ENCODE measurements at places on chromosomes 3 and 15. TPM values are rescaled to one million over a fixed set of nuclear protein-coding genes. Genes with fewer than 3 reads are reported as not detected.

DNA sequence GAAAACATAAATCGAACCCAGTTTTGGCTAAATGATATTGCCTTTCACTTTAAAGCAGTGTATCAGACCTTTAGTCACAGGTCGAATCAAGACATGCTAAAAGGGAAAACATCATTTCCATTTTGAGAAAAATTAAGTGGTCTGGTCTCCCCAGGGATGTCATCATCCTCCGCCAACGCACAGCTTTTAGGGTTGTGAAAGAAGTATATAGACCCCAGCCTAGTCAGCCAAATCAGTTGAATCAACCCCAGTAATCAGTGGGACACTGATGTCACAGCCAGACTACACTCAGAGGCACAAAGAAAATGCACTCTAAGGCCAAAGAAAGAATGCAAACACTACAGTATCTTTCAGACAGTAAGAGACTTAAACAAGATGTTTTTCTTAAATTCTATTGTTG is 187.4 kb downstream of the ZIC4 start:
- DNase-seq = no peak

GRCh38 chr3:105505170-105505569 is 138.5 kb downstream of the ALCAM start:
- no peak for DNase-seq

GRCh38 chr3:12892840-12893189 is 51.5 kb upstream of the RPL32 start:
- no peak for DNase-seq

DNA sequence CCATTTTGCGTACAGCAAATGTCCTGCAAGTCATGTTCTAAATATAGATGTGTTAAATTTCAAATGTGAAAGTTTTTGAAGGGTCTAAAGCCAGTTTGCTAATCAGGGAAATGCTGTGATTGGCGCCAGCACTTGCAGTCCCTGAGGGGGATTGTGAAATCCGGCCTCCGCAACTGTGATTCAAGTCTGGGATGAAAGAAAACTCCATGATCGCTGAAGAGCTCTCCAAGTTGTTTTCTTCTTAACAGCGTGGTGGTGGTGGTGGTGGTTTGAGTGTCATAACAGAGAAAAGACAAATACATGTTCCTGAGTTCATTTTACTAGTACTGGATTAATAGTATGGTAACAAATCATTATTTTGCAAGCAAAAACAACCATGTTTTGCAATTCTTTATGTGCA is 51.8 kb downstream of the MITF start:
- no peak for DNase-seq

DNA sequence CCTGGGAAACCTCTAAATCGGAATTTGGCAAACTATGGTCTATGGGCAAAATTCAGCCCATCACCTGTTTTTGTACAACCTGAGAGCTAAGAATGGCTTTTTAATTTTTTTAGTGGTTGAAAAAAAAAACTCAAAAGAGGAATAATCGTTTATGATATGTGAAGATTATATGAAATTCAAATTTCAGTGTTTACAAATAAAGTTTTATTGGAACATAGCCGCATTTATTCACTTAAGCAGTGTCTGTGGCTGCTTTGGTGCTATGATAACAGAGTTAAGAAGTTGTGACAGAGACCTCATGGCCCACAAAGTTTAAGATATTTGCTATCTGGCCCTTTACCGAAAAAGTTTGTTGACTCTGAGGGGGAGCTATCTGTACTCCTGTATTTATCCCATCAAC is 36.4 kb upstream of the LACTB start:
- DNase-seq = no peak

GRCh38 chr3:20077068-20077467 is 36.8 kb downstream of the KAT2B start:
- no peak for DNase-seq

DNA sequence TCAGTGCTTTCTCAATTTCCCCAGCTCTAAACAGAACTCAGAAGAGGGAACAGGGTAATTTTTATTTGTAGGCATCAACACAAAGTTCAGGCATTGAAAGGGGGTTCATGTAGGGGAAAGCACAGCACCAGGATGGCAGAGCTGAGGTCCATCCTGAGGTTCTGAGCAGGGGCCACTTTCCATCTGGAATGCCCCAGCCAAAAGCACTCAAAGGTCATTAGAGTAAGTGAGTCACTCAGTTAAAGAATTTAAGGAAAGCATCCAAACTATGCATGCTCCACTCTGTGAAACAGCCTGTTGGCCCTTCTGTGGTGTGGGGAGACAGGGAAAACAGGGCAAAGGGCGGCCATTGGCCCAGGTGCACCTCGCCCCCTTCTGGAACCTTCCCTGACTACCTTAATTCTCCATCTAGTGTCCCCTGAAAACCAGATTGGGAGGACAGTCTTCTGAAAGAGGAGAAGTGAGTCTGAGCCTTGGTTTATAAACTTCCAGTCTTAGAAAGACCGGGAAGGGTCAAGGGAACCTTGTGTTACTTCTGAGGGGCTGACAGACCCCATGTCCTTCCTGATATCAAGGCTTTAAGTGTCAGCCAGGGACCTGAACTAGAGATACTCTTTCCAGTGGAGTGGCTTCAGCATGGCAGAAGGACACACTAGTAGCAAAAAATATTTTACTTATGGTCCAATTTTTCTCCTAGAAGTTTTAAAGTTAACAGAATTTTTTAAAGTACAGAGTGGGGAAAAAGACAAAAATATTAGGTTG is 133.3 kb downstream of the MYLK start:
- no peak for DNase-seq

- DNase-seq = no peak
These were observed 53.7 kb downstream of the DLG1 start for GRCh38 chr3:197244751-197245150.

DNA sequence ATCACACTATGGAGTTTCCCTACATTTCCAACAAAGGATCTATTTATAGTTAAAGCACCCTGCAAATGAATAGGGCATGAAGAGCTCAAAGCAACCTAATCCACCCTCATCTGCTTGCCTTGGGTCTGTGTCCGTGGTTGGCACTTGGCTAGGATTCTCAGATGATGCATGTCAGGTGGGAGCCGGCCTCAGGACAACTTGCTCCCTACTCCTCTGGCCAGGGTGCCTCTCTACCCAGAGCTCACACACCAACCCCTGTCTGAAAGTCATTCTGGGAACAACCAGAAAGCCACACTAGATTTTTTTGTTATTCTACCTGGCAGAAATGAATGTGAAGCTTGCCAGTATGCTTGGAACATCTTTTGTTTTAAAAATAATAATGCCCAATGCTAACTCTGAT is 13.2 kb downstream of the ARHGEF3 start:
- no peak for DNase-seq

DNA sequence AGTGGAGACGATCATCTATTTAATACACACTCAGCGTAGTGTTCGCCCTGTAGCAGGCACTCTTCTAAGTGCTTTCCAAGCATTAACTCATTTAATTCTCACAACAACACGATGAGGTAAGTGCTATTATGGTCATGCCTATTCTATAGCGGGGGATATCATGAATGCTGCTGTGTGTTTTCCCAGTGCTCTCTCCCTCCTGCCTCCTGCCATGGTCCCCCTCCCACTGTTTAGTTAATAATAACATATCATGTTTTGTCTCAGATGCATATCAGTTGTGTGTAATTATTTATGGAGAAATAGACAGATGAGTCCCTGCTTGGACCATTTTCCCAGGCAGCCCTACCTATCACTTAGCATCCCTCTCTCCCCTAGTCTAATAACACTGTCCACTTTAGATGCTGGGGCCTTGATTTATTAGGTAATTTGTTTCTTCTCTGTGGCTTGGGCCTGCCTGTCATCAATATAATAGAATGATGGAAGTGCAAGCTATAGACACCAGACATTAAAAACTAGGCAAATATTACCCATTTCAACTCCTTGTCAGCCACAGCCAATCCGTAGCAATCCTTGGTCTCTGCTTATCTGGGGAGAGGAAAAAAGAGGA is 122.9 kb upstream of the TLE3 start:
- no peak for DNase-seq

GRCh38 chr3:3603351-3603750 is 195.9 kb upstream of the LRRN1 start:
- no peak for DNase-seq

- no peak for DNase-seq
These were observed 273.2 kb upstream of the GADL1 start for GRCh38 chr3:31167666-31168065.

GRCh38 chr3:194276768-194277103 is 74.4 kb downstream of the CPN2 start:
- no peak for DNase-seq

GRCh38 chr15:42704492-42704926 is 32.4 kb downstream of the CDAN1 start:
- no peak for DNase-seq

DNA sequence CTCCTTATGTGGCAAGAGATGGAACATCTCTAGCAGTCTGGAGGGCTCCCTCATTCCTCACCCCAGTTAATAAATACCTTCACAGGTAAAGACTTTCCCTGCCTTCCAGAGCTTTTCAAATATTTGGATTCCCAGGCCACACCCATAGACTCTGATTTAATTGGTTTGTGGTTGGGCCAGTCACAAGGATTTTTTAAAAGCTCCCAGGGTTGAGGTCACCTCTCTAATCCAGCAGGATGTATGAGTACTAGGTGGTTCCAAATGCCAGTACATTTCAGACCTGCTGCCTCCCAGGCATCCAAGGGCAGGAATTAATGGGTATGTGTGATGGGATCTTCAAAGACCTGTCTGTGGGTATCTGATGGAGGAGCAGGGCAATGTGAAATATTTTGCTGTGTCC is 312.8 kb downstream of the CLSTN2 start:
- no peak for DNase-seq

DNA sequence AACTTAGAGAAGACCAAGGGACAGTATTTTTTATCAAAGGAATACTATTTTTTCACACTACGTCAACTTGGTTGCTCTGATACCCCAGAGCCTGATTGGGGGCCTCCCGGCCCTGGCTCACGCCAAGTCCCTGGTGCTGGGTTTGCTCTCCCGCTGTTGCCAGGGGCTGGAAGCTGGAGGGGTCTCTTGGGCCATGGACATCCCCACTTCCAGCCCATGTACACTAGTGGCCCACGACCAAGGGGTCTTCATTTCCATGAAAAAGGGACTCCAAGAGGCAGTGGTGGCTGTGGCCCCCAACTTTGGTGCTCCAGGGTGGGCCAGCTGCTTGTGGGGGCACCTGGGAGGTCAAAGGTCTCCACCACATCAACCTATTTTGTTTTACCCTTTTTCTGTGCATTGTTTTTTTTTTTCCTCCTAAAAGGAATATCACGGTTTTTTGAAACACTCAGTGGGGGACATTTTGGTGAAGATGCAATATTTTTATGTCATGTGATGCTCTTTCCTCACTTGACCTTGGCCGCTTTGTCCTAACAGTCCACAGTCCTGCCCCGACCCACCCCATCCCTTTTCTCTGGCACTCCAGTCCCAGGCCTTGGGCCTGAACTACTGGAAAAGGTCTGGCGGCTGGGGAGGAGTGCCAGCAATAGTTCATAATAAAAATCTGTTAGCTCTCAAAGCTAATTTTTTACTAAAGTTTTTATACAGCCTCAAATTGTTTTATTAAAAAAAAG is 20.3 kb upstream of the BSN start:
- no peak for DNase-seq

HACD2 gene
- 58.6 TPM for total RNA-seq

IFT122 gene
- 23.7 TPM for total RNA-seq

SLC15A2 gene
- 10.0 TPM for total RNA-seq

TRIM71 gene
- total RNA-seq = 2.5 TPM

CLK3 gene
- total RNA-seq = 27.0 TPM

PLA2G4D gene
- total RNA-seq = not detected

Measured in occipital lobe (tissue), 3 donors.